ENCODE measurements at places on chromosomes 7 and 10.

DNA sequence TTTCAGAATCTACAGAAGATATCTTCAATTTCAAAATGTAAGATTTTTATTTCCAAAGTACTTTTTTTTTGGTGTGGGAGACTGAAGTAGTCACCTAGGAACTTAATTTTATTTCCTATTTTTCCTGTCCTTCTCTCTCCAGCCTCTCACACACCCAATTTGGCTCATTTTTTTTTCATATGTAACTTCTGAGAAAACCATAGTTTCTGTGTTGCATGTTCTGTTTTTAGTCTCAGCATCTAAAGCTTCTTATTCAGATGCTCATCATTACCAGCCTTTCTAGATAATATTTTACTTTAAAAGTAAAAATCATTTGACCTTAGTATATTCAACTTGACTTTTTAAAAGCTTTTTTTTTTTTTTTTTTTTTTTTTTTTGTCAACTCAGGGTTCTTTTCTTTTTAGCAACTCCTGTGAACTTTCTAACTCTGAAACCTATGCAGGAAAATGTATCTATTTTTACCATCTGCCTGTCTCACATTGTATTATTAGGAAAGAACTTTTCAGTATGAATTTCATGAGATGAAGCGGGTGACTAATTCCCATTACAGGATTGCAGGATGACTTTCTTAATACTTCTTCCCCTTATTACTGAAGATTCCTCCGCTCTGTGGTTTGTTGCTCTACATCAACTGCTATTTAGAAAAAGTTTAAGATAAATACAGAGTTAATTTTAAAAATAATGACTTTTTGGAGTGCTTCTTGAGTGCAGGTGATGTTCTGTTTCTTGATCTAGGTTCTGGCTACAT lies 73.6 kb upstream of the LSM8 start:
- DNase-seq: no peak

- DNase-seq: no peak
These were observed 457.1 kb downstream of the TYW1 start for GRCh38 chr7:67453580-67454380.

GRCh38 chr7:84746353-84746752 lies 440.5 kb downstream of the SEMA3D start:
- no peak for DNase-seq

DNA sequence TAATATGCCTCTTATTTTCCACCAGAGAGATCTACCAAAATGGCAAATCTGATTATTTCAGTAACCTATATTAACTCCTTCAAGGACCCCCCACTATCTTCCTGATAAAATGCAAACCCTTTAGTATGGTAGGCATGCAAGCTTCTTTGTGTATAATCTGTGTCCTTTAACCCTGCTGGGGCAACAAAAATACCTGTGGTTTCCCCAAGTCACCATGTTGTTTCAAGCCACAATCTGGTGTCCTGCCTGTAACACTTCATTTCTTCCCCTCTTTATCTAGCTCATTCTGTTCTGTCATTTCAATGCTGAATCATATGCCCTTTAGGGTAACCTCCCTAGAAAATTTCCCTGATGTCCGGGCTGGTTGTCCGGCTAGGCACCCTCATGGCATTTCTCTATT lies 5.3 kb downstream of the CALCR start:
- DNase-seq: no peak

- DNase-seq: no peak
These were observed 1042.0 kb downstream of the GRM8 start for GRCh38 chr7:126210707-126211106.

DNA sequence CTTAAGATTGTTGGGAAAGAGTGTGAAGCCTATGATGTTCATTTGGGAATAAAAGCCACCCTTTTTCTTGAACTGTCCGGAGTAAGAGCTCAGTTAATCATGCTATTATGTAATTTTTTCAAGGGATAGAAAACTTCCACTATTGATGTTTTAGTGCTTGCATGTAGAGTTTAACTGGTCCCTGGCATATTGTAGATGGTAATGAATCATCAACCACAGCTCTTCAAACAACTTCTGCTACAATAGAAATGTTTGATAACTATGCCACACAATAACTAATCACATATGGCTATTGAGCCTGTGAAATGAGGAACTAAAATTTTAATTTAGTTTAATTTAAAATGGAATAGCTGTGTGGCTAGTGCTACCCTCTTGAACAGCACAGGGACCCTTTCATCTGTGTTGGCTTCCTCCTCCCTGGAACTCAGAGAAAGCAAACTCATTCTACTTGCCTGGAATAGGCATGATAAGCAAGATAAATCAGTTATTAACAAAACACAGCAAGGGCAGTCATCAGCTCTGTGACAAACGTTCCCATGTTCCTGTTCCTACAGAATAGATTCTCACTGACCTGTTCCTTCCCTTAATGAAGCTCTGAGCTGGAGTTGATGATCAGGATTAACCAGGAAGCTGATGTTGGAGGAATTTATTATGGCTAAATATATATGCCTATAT lies 4.9 kb upstream of the SRI start:
- DNase-seq: no peak

DNA sequence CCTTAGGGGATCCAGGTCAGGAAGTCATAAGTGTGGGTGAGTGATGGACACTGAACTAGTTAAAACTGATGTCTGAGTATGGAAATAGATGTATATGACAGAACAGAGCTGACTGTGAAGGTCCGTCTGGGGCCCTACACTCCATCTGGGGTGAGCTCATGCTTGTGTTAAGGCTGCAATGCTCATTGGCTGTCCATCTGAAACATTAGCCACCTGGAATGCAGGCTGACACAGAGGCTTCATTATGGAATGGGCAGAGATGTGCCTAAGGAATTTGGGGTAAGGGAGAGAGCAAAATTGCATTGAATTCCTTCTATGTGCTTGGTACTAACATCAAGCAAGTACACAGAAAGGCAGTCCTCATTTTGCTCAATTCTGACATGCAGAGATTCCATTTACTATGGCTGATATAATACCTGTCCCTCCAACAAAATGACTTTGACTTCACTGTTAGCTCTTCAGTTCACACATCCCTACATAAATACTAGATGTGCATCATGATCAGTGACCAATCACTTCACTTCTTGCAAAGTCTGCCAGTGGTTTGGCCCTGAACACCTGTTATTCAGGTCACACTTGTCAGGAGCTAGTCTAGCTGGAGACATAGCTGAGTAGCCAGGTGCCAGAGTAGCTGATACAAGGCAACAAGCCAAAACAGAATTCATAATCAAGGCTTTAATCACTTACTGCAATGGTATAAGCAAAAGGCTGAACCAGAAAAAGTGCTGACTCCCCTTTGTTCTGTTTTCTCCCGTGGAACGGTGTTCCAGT lies 128.9 kb upstream of the VWC2 start:
- no peak for DNase-seq

GRCh38 chr7:50349963-50350944 lies 45.7 kb downstream of the IKZF1 start:
- no peak for DNase-seq

DNA sequence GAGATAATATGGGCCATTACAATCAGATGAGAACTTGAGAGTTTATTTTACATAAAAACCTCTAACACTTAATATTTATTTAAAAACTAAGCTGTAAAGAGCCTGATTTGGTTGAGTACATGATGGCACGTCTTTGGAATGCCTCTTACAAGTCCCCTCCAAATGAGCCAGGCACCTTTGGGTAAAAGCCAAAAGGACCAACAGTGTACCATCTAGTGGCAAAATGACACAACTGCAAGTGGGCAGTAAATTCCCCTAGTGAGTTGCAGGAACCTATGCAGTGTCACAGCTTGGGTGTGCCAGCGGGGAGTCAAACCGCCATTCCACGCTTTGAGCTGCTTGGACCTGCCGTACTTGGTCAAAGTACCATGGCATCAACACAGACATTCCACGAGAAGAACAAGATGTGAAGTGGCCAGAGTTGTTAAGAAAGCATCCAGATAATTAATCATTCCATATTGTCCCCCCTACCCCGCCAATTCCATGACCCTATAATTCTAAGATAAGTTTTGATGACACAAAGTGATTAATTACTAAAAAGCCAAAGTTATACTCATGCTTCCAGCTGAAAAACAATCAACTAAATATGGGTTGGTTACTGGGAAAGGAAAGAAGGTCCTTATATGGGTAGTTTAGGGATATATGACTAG lies 115.2 kb downstream of the SORBS1 start:
- DNase-seq: no peak

GRCh38 chr10:22823109-22823508 lies 104.7 kb upstream of the ARMC3 start:
- no peak for DNase-seq

DNA sequence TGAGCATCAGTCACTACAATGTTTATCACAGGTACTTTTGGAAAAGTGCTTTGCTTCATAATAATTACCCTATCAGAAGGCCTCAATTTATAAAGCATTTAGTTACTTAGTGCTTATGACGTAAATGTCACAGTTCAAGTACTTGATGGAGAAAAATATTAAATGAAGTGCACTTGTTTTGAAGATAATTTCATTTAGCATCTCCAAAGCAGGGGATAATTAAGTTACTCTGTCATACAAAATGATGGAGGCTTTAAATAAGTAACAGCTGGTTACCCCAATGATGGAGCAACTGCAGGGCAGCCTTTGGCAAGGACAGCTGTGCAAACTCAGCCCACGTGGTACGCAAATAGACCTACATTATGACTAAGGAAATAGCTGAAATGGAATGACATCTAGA lies 768.8 kb downstream of the GRM8 start:
- DNase-seq: no peak

All from stimulated activated CD4-positive, alpha-beta T cell treated with anti-CD3 and anti-CD28 coated beads, Interleukin-1b, Interleukin-23, amount 100 ng/mL, for 1 hour (primary cell).